AG04449 (cell line): ENCODE measurements at places on chromosomes 6 and 20.

DNA sequence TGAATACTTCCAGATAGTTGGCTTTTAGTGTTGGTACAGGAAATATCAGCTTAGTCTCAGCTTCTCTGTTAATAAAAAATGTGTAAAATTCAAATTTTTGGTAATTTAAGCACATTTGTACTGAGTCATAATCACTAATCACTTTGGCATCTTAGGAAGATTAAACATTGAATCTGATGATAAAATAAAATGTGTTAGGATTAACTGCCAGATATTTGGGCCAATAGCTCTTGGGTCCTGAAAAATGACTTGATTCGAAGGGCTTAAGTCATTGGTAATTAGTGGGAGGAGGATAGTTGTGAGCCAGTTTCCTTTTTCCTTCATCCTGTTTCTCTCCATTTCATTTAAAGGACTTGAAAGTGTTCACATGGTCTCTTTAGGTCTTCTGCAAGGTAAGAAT, 426.1 kb downstream of the RFPL4B start:
- peak; percentile 31 for DNase-seq

GRCh38 chr20:33110147-33110825, 30.8 kb downstream of the BPIFB4 start:
- no peak for DNase-seq

DNA sequence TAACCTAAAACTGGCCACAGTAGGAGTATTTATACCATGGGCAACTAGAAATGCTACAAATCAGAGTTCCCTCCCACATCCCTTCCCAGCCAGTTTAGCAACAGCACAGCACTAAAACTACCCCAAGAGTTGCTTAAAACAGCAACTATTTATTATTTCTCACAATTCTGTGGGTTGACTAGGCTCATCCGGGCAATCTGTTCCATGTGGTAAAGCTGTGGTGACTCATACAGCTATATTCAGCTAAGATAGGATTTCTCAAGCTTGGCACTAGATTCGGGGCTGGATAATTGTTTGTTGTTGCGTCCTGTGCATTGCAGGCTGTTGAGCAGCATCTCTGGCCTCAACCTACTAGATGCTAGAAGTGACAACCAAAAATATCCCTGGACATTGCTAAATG, 8.6 kb upstream of the HECA start:
- DNase-seq, result peak; percentile 67

GRCh38 chr20:46674253-46675083, 14.8 kb downstream of the TP53RK start:
- no peak for DNase-seq

DNA sequence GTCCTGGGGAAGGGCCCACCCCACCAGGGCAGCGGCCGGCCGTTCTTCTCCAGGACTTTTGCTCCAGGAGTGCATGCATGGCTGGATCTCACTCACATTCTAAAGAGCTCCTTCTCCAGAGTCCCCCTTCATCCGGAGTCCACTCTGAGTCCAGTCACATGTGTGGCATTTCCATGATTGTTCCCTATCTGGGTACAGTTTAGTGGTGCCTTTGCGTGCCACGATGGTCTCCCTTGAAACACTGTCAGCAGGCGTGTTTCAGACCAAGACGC, 20.9 kb downstream of the OSBPL2 start:
- DNase-seq, result no peak

- DNase-seq, result no peak
Observed at GRCh38 chr6:139175389-139175948, 40.6 kb downstream of the HECA start.

DNA sequence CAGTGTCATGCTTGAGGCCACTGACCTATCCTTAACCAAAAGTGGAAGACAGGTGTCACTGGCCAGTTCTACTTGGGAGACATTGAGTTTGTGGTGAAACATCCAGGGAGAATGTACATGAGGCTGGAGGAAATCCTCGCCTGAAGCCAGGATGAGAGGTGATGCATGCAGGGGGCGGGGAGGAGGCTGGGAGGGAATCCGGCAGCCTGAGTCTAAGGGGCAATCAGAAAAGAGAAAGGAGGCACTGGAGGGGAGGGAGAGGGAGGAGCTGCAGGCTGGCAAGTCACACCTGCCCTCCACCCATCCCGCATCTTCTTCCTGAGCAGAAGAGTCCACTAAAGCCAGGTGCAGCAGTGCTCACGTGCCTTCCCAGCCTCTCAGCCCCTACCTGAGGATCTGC, 14.9 kb upstream of the DDO start:
- no peak for DNase-seq

GRCh38 chr6:156984178-156984738, 207.1 kb downstream of the ARID1B start:
- no peak for DNase-seq

GRCh38 chr6:37558646-37559045, 59.0 kb upstream of the CCDC167 start:
- DNase-seq, result no peak

DNA sequence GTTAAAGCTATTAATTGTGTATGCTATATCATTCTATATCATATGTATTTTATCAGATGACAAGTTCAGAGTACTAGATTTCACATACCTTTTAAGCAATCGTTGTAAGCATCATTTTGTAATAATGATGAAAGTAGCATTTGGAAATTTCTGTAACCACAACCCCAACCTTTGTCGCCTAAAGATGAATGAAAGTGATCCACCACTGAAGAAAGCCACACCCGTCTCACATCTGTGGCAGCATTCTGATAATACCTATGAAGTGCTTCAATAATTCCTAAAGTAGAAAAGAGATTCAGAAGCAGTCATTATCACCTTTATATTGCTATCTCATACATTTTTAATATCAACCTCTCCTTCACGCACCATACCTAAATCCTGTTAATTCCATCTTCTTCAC, 16.6 kb downstream of the ZUP1 start:
- no peak for DNase-seq

DNA sequence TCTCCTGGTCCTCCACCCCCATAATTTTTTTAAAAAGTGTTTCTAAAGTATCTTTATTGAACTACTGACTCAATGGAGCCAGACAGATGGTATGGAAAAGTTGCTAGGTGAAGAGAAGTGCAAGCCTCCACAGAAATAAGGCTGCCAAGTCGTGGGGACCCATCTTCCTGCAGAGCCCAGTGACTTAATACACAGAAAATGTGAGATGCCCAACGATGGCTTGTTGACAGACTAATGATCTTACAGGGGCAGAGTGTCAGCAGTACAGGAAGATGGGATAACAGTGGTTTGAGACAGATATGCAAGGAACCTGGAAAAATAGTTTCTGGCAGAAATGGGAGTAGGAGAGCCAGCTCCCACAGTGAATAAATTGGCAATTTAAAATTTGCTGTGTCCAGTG, 43.3 kb downstream of the FYN start:
- DNase-seq, result no peak

DNA sequence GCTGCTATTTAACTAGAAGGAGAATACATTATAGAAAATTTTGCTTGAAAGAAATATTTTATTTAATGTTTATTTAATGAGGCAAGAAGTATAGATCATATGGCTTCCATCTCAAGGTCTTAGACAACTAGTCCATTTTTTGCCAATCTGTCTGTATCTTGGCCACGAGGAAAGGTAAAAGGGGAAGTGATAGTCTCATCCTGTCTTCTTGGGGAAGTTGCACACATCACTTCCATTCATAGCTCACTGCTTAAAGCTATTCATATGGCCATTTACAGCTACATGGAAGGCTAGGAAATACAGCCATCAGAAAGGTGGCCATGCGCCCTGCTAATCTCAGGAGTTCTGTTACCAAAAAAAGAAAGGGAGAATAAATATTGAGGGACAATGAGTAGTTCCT, 50.8 kb downstream of the METTL24 start:
- DNase-seq, result no peak

DNA sequence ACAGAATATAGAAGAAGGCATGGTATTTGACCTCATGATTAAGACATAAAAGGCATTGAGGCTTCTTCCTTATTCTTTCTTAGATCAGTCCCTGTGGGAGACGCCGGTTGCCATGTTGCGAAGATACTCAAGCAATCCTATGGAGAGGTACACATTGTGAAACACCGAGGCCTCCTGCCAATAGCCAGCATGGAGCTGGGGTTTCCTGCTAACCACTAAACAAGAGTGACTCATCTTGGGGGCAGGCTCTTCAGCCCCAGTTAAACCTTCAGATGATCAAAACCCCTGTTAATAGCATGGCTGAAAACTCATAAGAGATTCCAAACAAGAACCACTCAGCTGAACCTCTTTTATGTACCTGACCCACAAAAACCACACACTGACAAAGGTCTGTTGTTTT, 478.8 kb downstream of the CD83 start:
- DNase-seq, result no peak

GRCh38 chr20:20793591-20793990, 81.1 kb upstream of the RALGAPA2 start:
- DNase-seq, result no peak

- DNase-seq, result no peak
Observed at GRCh38 chr20:62805155-62805710, 598 bp downstream of the OGFR start.

DNA sequence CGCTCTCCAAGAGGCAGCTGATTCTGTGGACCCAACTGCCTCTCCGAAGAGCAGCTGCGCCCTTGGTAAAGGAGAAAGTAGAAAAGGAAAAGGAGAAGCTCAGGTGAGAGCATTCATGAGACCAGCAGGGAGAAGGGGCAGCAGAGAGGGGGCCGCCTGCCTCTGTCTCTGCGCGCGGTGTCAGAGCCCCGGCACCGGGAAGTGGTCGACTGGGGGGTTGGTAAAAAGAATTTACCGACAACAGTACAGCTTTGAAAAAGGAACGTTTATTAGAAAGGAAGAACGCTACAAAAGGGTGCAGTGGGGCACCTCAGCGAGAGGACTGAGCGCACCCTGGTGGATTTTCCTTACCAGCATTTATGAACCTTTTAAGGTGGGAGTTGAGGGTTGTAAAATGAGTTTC, 61.9 kb downstream of the GPR6 start:
- DNase-seq, result no peak

DNA sequence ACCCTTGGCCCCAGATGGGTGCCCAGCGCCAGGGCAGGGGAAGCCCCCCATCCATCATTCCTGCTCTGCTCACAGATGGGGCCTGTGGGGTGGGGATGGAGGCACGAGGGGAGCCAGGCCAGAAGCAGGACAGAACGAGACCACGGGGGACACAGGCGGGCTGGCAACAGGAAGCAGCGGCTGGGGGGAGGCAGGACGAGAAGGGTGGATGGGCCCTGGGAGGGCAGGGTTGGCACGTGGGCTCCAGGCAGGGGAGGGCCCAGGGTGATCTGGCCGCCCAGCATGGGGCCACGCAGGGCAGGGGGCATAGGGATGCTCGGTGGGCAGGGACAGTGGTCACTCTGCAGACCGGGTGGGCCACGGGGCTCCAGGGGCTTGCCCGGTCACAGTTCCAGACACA, 41.6 kb downstream of the KCNQ2 start:
- no peak for DNase-seq

GRCh38 chr20:37570419-37570818, 42.7 kb upstream of the BLCAP start:
- no peak for DNase-seq

DNA sequence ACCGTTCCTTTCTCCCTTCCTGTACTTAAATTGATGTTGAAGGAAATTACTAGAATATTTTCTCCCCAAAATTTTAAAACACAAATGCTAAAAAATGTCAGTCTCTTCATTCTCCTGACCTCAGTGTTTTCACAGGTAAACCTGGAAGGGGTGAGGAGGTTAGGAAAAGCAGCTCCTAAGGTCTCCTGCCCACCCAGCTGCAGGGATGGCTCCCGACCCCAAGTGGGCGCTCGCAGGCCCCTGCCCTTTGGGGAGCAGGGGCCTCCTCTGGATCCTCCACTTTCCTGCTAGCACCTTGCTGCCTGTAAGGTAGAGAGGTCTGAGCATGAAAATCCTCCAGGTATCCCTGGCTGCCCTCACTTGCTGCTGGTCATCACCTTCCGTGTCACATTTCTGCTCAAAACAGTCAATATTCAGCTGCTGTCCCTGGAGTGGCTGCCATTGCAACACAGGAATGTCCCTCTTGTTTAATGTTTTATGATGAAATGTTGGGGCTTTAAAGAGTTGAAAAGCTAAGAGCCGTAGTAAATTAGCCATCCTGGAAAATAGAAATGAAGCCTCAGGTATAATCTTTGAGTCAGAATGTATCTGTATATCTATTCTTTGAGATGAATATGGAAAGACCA, 10.9 kb upstream of the HSP90AB1 start:
- DNase-seq, result no peak

DNA sequence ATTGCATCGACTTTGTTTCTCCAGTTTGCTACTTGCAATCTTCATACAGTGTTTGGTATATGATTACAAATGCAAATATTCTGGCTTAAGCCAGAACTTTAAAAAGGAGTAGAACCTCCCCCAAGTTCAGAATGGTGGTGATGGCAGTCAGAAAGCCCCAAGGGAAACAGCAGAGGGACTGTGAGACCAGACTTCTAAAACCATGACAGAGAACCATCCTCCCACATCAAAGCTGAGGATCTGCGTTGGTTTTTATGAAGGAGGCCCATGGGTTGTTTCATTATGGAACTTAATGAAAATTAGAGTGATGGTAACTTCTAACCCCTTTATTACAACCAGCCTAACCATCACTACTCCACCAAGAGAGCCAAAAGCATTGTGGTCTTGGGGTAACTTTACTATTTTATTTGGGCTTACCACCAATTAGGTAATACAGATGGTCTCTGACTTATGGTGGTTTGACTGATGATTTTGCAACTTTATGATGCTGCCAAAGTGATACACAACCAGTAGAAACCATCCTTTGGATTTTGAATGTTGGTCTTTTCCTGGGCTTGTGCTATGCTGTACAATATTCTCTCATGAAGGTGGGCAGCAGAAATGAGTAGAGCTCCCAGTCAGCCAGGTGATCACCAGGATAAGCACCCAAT, 10.9 kb upstream of the MRS2 start:
- DNase-seq, result no peak

- DNase-seq, result no peak
Observed at GRCh38 chr6:73484438-73484837, 22.9 kb downstream of the MTO1 start.

DNA sequence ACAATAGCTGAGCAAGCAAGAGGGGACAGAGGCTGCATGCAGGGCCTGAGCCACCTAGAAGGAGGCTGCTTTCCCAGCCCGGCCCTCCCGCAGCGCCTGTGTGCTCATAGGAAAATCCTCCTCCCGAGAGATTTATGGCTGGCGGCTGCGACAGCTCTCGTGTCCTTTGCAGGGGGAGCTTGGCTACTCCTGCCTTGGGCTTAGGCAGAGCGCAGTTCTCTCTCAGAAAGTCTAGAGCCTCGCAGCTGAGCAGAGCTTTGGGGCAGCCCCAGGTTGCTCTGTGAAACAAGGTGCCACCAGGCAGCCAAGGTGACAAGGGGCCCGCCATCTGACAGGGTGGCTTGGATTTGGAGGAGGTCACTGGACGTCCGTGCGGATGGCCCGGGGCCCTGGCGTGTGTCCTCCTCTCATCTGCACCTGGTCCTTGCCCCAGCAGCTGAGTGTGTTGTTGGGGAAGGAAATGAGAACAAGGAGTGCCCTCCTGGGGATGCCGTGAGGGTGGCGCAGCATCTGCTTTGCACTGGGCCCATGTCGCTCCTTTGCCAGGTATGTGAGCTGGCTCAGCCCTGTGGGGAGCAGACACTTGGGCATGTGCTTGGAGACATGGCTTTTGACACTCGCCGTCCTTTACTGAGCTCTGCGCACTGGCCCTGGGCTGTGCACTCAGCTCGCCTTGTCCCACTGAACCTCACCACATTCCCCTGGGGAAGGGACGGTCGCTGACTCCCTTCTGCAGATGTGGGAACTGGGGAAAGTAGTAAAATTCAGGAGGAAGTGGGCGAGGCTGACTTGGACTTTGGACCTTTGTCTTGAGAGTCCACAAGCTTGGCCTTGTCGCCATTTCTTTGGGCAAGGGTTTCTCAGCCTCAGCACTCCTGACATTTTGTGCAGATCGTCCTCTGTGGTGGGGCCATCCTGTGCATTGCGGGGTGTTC, 41.9 kb downstream of the EDN3 start:
- no peak for DNase-seq
